ENCODE measurements at places on chromosomes 2 and 18.

DNA sequence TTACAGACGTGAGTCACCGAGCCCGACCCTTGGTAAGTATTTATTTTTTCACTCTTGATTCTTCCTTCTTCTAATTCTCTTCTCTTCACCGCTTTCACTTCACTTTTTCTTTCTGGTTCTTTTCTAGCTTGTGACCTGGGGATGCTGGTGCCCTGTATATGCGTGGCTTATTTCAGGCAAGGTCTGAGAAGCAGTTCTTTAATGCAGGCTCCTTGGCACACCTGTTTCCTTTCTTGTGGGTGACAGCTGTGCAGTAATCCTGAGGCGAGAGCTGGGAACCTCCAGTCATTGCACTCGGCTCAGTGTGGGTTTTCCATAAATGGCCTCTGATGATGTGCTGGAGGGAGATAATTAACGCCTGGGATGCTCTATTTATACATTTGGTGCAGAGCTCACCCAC, 193.8 kb downstream of the TSN start:
- DNase-seq = no peak

DNA sequence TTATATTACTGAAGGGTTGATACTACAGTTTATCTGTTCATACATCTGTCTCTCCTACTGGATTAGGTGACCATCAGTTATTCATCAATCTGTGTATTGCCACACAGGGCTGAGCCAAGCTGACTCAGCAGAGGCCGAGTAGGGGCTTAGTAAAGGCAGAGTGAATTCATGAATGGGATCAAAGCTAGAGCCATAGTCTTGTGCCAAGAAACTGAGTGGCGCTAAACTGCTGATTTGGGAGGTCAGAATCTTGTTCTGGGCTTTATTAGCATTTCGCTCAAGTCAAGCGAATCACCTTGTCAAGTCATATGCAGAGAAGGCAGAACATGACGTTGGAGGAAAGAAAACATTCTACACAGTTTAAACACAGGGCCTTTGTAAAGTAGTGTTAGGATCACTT, 34.1 kb downstream of the SOCS6 start:
- no peak for DNase-seq

GRCh38 chr2:144434425-144435222, 85.3 kb downstream of the ZEB2 start:
- DNase-seq = no peak

DNA sequence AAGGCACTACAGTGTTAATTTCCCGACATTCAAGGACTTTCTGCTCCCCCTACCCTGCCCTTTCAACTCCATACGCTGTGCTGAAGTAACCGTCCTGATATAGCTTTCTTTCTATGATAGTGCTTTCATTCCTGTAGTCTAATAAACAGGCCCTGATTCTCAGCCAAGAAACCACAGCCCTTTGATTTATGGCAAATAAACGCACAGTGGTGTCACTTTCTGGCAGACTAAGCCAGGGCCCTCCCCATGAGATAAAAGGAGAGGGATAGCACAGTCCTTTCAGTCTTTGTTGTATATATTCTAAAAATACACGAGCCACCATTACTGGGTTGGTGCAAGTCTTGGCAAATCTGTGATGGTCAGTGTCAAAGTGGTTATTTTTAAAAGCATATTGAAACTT, 291.2 kb downstream of the ALPK2 start:
- DNase-seq = no peak

DNA sequence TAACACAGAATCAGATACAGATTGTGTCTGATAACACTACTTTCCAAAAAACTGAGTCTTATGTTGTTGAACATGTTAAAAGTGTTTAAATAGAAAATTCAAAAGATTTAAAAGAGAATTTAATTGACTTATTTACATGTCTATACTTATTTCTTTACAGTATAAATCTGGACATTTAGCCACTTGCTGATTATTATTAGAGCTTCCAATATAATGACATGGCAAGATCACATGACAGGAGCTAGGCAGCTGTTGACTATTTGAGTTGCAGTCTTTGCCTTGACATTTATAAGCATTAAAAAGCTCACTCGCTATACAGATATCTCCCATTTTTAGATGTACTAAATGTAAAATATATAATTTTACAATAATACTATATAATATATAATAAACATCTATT, 6.4 kb upstream of the TMEFF2 start:
- DNase-seq = no peak

GRCh38 chr2:169933124-169933711, 106.0 kb downstream of the UBR3 start:
- peak; percentile 40 for DNase-seq
